HuH-7 (cell line): ENCODE measurements at places on chromosomes 4 and X.

DNA sequence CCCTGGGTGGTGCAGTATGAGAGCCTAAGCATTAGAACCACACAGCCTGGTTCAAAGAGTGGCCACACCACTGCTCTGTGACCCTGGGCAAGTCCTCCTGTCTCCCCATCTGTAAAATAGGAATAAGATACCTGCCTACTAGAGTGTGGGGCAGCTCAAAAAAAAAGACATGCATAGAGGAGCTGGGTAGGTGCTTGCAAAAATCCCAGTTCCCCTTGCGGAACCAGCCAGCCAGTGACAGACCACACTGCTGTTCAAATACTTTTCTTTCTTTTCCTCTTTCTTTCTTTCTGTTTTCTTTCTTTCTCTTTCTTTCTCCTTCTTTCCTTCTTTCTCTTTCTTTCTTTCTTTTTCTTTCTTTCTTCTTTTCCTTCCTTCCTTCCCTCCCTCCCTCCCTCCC, 63.0 kb upstream of the TRIM2 start:
- no peak for DNase-seq

DNA sequence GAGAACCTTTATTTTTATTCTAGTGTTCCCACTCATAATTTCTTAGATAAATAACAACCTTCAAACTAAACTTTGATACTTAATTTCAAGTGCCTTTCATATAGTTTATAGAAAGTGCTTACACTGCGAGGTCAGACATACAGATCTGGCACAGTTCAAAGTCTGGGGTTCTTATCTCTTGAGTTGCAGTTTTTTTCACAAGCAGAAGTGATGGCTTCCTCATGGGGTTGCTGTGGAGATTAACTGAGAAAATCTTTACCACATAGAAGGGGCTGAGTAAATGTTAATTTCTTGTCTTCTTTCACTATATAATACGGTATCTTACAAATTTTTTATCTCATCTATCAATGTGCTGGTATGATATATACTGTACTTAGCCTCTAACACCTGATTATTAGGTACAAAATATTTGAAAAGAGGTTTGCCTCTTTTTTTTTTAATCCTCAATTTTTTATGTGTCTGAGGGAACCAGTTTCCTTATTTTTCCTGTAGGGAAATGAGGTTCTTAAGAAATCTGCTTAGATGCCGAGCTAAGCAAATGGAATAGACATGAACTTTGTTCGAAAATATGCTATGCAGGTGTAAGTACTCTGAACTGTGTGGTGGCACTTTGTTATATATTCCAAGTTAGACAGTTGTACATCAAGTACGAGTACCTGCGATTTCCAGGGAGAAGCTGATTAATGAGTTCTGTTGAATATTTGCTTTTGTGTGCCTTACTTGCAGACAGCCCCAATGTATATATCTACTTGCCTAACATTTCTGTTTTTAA, 3.3 kb downstream of the ING2 start:
- no peak for DNase-seq

- DNase-seq, result peak; percentile 1
Observed at GRCh38 chrX:111164728-111165127, 68.7 kb downstream of the PAK3 start.

DNA sequence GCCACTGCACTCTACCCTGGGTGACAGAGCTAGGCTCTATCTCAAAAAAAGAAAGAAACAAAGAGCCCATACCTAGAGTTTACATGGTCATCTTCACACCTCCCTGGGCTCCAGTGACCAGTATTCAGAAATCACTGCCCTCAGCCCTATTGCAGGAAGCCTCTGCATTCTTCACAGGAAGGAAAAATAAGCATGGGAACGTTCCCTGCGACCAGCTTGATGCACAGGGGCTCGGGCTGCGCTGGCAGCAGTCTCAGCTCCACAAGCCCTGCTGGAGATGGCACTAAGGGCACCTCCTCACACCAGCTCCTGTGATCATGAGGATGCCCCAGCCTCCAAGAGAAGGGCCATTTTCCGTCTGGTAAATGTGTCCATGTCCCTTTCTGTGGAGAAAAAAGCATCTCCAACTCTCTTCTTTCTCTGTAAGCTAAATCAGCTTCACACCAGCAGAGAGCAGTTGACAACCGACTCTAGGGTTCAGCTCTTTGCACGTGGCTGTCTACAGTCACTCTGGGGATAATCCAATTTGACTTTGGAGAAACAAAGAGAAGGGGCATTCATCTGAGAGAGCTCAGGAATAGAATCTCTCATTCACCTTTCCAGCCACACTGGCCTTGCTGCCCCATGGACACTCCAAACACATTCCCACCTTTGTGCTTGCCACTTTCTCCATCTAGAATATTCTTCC, 33.1 kb downstream of the LDB2 start:
- DNase-seq, result no peak

GRCh38 chrX:149762696-149763614, 10.9 kb upstream of the HSFX1 start:
- no peak for DNase-seq

- peak; percentile 71 for DNase-seq
Observed at GRCh38 chr4:127632420-127633403, at the start of gene INTU. INTU (plus strand) TSS chr4:127632957; CDS start chr4:127633035, 78 bp downstream.

- no peak for DNase-seq
Observed at GRCh38 chr4:147964266-147964880, 232.5 kb downstream of the ARHGAP10 start.

GRCh38 chrX:74814681-74815080, 110.6 kb downstream of the NEXMIF start:
- DNase-seq, result no peak

DNA sequence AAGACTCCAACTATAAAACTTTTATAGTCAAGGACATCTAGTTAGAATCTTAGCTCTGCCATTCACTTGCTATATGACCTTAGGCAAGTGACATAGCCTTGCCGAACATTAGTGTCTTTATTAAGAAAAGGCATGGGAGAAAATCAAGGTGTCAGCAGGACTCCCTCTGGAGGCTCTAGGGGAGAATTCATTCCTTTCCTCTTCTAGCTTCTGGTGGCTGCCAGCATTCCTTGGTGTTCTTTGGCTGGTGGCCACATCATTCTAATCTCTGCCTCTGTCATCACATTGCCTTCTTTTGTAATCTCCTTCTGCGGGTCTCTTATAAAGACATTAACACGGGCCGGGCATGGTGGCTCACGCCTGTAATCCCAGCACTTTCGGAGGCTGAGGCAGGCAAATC, 99.8 kb downstream of the PPP1R2C start:
- no peak for DNase-seq

- no peak for DNase-seq
Observed at GRCh38 chrX:40174001-40174853, 76.5 kb upstream of the BCOR start.

DNA sequence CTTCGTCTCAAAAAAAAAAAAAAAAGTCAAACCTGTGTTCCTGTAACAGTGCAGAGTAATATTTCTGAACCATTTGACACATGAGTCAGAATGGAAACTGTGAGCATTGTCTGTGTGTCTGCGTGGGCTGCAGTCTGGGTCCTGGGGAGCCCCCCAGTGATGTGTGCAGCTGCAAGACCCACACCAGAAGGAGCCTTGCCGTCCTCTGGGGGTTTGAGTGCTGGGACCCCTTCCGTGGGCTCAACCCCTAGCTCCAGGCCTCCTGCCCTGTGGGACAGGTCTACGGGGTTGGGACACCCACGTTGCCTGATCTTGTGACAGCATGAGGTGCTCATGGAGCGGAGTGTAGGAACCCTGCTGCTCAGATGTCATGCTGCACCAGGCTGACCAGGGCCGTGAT, 43.7 kb downstream of the DDX3X start:
- no peak for DNase-seq

GRCh38 chr4:143404555-143404954, 67.9 kb downstream of the GAB1 start:
- DNase-seq, result no peak

- DNase-seq, result no peak
Observed at GRCh38 chrX:22389556-22390179, 117.0 kb downstream of the CBLL2 start.

DNA sequence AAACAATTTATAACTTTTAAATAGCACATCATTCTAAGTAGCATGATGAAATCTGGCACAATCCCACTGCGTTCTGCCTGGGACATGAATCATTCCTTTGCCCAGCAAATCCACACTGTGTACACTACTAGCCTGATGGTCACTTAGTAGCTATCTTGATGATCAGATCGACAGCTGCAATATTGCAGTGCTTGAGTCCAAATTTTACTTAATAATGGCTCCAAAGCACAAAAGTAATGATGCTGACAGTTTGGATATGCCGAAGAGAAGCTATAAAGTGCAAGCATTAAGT, 86.6 kb upstream of the NPNT start:
- no peak for DNase-seq

DNA sequence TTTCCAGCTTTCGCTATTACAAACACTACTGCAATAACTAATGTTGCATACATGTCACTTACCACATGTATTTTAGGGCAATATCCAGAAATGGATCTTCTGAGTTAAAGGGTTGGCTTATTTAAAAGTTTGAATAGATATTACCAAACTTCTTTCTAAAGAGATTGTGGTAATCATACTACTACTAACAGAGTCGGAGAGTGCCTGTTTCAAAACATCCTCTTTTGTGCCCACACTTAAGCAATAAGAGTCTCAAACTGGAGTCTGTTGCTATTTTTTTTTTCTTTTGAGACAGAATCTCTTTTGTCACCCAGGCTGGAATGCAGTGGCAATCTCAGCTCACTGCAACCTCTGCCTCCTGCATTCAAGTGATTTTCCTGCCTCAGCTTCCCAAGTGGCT, 35.8 kb downstream of the FGFBP1 start:
- no peak for DNase-seq

DNA sequence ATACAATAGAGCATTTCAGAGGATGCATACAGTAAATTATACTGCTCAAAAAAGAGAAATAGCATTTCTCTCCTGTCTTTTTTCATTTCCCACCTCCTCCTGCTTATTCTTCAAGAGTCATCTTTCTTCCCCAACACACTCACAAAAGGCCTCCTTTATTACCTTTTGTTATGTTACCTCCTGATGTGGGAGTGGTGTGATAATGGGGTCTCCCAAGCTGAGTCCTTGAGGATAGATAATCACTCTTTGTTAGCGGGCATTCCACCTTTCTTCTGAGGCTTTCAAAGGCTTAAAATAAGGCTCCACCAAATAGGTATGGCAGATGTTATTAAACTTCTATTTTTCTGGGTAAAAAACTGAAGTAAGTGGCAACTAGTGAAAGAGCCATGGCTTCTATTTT, 159.8 kb downstream of the CPEB2 start:
- no peak for DNase-seq
